ENCODE measurements at places on chromosomes 5 and 9.
A peak's percentile ranks its signal among the peaks of the same experiment; 100 is the strongest.

GRCh38 chr5:31124651-31125305 is 68.7 kb upstream of the CDH6 start:
- no peak for DNase-seq

GRCh38 chr5:160486573-160486972 is 64.9 kb downstream of the PTTG1 start:
- DNase-seq, result no peak

- no peak for DNase-seq
Measured at GRCh38 chr9:105311306-105311705, 66.9 kb downstream of the SLC44A1 start.

DNA sequence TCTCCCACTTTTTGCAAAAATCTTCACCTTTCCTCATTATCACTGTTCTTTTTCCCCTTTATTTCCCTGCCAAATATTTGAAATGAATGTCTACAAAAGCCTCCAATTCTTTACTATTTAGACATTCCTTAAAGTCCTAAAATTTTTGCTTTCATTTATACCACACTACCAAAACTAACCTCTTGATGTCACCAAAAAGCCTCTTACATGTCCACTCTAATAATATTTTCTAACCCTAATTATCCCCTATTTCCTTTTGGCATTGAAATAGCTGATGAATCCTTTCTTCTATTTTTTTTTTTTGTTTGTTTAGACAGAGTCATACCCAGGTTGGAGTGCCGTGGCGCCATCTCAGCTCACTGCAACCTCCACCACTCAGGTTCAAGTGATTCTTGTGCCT is 32.3 kb upstream of the NRG2 start:
- DNase-seq, result no peak

DNA sequence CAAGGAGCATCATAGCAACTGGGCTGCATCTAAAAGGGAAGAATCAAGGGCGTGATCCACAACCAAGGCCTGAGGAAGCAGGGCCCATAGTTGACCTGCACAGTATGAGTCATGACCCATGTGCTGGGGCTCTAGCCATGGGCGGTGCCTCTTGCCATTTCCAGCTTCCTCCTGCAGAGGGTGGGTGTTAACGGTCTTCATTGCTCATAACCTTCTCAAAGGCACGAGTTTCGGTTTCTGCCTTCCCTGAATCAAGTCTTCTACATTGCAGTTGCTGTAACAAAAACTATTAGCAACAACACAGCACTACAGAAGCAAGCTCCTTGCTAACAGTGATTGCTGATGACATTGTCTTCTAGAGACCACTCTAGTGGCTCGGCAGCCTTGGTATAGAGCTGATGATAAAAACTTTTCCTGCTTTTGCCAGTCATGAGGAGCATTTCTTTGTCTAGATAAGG is 66.9 kb downstream of the CTSL start:
- DNase-seq, result peak; percentile 67

DNA sequence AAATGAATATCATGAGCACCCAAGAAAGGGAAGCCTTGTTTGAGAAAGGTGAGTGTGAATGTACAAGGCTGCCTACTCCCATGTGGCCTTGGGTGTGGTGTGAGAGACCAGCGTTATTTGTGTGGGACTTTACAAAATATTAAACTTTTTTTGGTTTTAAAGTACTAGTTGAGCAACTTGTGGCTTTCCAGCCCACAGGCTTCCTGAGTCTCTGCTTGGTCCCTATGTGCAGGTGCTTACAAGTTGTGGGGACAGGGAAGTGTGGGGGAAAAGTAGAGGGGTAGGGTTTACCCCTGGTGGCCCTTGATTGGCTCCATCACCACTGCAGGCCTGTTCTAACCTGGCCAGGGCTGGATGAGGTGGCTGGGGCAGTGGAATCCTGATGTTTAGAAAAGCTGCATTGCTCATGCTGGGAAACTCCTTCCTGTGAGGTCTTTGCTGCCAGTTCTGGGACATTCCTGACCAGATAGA is 19.7 kb downstream of the PTTG1 start:
- peak; percentile 44 for DNase-seq

GRCh38 chr5:61202213-61202612 is 39.9 kb upstream of the SMIM15 start:
- DNase-seq, result no peak

GRCh38 chr9:75002422-75003023 is 25.6 kb downstream of the CARNMT1 start:
- DNase-seq, result no peak

- no peak for DNase-seq
Measured at GRCh38 chr9:133120501-133121197, 391 bp downstream of the RALGDS start.

GRCh38 chr5:115702025-115702424 is 76.2 kb upstream of the TMED7 start:
- DNase-seq, result no peak

DNA sequence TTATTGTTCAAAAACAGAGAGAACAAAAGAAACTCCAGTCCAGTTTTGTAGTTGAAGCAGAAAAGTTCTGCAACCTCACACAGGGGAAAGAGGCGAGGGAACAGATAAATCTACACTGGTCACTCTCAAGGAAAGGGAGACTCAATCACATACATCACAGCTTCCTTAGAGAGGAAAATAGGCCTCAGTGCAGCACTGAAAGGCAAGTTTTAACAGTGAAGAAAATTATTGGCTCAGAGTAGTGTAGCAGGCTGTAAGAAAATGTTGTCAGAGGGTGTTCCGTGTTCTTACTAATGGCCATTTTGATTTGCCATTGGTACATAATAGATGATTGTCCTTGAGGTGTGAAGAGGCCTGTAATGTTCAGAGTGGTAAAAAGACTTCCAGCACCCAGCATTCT is 530.0 kb upstream of the CDH6 start:
- DNase-seq, result no peak

DNA sequence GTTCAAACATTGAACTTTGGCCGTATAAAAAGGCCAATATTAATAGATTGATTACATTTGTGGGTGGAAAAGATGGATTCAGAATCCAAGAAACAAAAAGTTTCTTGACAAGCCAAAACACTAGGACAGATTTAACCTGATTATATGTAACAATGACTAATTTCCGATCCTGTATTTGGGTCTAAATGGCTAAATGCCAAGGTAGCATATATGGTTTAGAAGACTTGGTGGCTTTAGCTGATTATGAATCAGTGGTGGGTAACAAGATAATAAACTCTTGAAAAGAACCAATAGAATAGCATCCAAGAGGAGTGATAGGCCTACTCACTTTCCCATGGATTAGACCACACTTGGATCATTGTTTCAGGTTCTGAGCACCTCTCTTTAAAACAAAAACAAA is 21.8 kb upstream of the ANP32B start:
- no peak for DNase-seq

DNA sequence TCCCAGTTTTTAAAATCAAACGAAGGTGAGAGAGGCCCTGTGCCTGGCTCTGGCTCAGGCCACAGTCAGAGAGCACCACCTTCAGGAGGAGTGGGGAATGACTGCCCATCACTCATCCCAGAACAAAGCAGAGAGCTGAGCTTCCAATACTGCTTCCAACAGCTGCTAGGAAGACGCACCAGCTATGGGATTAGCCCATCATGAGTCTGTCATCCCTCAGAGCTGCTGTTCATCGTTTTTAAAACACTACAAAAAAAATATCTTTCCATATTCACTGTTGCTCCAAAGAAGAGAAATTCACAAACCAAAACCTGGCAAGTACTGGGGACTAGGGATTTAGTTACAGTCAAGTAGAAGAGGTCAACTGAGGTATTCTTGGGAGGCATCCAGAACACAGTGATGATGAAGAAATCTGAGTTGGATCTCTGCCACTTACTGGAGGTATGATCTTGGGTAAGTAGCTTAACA is 102.4 kb downstream of the CDK5RAP2 start:
- no peak for DNase-seq

DNA sequence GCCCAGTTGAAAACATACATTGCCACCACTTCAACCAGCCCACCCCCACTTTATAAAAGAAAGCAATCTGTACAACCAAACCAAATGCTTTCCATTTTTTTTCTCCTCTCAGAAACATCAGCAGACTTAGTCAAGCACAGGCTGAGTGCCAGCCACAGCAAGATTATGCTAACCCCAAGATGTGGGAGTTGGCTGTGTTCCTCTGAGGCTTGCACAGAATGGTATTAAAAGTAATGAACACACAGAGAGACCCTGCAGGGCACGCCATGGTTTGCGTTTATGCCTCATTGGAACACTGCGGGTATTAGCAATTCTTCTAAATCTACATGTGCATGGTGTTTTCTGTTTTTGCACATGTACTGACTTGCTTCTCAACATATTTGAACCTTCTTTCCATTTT is 419.9 kb upstream of the GRAMD2B start:
- no peak for DNase-seq

DNA sequence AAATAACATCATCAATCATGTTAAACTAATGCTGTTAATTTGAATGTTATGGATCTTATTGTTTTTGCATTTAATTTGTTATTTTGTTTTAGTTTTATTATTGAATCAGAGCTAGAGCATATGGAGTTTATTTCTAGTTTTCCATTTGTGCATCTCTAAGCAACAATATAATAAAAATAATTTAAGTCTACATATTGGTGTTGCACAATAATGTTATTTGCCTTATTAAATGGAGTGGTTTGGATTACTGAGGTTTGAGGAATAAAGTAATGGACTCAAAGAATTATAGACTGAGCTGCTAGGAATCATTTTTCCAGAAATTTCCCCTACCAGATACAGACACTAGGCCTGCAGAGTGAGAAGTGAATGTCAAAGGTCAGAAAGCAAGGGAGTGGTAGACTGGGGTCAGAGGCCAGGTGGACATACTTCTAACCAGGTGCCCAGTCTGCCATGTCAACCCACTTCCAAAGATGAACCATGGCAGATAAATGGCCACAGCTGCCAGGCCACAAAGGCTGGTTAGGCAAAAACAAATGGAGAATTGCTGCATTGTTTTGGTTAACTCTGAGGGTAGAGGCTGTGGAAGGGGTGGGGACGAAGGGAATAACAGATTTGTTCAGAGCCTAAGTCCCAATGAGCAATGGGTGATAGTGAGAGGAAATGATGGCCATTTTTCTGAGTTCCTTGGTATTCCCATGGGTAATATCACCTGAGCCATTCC is 113.1 kb downstream of the FBXL7 start:
- no peak for DNase-seq

All from GF-D8 (cell line).